ELR (cell line): ENCODE measurements at places on chromosomes 5 and 9.

GRCh38 chr5:66180282-66181155, 36.4 kb downstream of the SREK1 start:
- DNase-seq, result no peak

GRCh38 chr5:139394123-139394653, 716 bp downstream of the PROB1 start:
- DNase-seq, result peak; percentile 55

DNA sequence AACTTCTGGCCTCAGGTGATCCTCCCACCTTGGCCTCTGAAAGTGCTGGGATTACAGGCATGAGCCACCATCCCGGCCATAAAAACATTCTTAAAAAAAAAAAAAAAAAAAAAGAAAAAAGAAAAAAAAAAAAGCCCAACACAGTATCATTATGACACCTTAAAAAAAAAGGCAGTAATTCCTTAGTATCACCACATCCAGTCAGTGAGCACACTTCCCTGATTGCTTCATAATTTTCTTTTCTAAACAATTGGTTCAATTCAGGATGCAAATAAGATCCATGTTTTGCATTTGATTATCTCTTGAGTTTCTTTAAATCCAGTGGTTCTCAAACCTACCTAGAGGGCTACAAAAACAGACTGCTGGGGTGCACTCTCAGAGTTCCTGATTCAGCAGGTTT, 182.5 kb downstream of the CDK5RAP2 start:
- DNase-seq, result peak; percentile 33

DNA sequence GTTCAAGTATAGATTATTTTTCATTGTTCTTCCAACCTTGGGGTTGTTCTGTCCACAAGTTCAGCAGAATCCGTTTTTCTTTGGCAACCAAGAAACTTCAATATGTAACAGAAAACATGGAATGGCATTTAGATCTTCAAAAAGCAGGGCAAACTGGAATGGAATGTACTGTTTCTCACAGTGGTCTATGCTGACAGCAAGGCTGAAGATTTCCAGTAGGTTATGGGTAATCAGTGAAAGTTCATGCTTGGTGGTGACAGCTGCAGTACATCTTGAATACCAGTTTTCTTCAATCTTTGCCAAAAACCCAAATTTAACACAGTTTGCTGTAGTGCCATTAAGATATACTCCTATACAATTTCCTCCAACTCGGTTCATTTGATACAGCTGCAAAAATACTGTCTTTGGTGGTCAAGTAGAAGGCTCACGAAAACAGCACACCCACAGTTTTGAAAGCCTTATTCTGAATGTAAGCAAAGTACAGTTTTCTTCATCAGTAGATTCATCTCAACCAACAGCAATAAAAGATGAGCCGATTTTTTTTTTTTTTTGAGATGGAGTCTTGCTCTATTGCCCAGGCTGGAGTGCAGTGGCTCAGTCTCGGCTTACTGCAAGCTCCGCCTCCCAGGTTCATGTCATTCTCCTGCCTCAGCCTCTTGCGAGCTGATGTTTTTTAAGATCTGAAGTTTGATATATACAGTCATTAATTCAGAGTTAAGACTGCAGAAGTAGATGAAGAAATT, 4.9 kb downstream of the TRIM52 start:
- DNase-seq, result no peak

GRCh38 chr9:24552526-24553182, 7.0 kb upstream of the IZUMO3 start:
- no peak for DNase-seq

- DNase-seq, result peak; percentile 5
These were observed 117.5 kb upstream of the ZNF462 start for GRCh38 chr9:106745457-106745856.

- DNase-seq, result no peak
These were observed at the start of gene BTNL8 for GRCh38 chr5:180898621-180899246. TSS of gene BTNL8 (plus strand) at chr5:180899159. CDS start at chr5:180899311, 152 bp downstream.

DNA sequence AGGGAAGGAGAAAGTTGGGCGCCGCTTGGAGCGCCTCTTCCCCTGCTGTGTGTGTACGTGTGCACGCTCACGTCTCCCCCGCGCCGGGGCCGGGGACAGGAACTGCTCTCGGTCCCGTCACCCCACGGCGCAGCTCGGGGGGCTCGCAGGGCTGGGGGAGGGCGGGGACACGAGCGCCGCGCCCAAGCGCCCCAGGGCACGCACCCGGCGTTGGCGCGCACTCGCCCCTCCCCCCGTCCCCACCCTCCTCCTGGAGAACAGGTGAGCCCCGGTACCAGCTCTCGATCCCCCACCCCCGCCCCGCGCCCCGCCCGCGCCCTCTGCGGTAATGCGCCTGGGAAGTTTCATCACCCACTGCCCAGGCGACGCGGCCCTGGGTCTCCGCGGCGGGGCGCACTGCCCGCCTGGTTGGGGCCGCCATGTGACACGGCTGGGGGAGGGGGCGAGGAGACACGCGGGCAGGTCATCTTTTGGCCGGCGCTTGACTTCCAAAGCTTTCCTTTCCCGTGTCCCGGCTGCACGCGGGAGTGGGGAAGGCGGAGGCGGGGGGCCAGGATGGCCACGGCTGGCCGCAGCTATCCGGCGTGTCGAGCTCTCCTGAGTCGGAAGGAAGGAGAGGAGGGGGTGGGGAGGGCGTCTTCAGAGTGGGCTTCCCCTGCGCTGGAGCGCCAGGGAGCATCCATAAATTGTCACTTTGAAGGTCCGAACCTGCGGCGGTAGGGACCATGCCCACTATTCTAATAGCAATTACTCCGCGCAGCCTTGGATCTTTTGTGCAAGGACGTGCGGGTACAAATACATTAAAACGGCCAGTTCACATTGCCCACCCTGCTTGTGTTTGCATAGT, 1.5 kb upstream of the STC2 start:
- peak; percentile 63 for DNase-seq

DNA sequence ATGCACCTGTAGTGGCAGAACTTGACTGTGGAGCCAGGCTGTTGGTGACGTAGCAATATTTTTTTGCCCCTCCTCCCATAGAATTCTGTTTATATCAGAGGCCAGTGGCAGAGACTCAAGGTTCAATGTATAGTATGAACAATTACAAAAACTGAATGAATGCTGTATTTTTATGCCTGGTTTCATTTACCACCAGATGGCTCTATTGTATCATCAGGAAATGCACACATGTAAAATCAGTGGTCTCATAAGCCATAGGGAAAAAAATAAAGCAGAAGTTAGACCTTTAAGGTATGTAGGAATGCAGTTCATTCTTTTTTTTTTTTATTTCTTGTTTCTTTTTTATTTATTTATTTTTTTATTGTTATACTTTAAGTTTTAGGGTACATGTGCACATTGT, 43.6 kb downstream of the CCDC192 start:
- DNase-seq, result peak; percentile 37

- DNase-seq, result no peak
These were observed 144.6 kb downstream of the DOCK2 start for GRCh38 chr5:169781420-169782345.
